ENCODE measurements at places on chromosomes 5 and 9.

GRCh38 chr5:179393078-179393477 is 47.8 kb upstream of the ADAMTS2 start:
- DNase-seq = no peak

DNA sequence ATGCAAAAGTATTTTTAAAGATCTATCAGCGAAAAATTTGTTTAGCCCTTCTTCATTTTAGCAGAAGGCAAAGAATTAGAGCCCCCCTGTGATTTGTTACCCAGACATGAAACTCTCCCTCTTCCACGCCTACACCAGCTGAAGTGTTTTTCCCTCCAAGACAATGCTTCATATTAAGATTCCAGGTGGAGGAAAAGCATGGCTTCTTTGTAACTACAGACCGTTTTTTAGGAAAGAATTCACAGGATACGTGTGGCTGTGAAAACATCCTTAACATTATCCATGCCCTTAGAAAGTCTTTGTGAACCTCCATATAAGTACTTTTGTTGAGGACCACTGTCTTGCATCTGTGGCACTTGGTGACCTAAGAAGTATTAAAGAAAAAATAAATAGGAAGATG is 121.8 kb upstream of the MTAP start:
- DNase-seq = no peak

DNA sequence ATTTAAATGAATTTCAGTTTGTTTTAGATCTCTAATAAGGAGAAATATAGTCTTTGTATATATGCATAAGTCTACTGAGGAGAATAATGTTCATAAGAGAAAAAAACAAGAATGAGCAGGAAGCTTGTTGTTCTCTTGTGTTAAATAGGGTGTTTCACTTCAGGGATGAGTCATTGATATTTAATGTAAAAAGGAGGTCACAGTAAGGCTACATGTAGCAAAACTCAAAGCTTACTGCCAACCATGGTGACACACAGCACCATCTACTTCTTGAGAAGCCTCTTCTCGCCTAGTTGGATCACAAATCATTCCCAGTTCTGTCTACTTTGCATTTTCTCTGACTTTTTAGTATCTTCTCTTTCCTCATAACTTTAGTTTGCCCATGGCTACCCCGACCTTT is 1466.0 kb upstream of the C9orf72 start:
- no peak for DNase-seq

GRCh38 chr9:93119953-93120845 is 13.9 kb downstream of the NINJ1 start:
- DNase-seq = peak; percentile 45

- DNase-seq = no peak
Observed at GRCh38 chr5:91110686-91111085, 272.4 kb downstream of the ARRDC3 start.

DNA sequence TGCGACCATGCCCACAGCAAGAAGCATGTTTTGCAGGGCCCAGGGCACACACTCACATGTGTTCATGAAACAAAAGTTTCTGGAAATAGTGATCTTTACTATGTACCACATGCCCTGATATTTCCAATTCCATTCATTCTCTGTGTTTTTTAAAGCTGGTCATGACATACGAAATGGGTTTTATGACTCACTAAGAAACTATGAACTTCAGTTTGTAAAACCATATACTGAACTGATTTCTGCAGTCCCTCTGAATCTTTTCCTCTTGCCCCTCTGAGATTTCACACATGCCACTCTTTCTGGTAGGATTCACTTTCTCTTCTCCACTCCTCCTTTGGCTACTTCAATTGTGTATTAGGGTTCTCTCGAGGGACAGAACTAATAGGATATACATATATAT is 416.1 kb upstream of the TRPC7 start:
- DNase-seq = no peak

DNA sequence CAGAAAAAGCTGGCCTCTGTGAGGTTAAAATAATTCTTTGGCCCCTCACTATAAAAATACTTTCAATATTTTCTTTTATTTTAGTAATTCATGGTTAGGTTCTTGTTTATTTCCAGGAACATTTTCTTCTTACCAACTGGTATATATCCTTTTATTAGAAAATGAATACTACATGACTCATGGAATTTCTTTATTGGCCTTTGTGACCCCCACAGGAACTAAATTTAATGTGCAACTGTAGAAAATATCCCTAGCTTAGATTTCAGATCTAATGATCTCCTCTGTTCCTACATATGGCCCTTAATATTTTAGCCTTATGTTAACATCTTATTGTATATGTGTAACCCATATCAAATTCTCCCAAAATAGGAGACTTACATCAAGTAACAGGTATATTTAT is 429.9 kb downstream of the NR2F1-AS1 start:
- no peak for DNase-seq

DNA sequence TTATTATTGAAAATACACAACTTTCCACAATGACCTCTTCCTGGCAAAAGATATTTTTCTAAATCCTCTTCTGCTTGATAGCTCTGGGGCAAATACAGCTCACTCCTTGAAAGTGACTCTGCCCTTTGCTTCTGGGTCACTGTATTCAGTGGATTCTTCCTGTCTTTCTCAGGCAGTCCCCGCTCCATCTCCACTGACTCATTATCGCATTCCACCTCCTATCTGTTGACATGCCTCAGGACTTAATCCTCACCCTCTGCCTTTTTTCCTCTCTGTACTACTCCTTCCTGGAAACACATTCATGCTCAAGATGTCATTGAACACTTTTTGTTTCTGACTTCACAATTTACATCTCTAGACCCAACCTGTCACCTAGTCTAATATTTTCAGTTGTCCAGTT is 8.4 kb upstream of the RGS7BP start:
- DNase-seq = no peak

DNA sequence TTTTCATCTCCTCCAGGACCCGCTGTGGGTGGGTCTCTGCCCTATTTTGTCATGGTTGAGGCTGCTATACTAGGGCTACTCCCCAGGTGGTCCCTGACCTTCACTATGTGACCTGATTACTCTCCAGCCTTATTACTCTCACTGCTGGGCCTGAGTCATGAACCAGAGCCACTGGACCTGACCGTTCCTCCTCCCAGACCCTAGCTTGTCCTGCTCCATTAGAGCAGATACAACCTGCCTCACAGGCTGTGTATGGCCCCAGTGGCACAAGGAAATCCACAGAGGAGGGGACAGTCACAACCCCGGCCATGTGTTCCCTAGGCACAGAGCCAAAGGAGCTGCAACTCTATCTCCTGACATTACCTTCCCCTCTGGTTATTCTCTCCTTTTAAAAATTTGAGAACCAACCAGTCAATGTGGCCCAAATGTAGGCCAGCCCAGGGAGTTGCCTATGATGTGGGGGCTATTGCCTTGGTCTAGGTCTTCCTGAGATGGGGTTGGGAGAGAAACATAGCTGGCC is 96.0 kb upstream of the FSTL4 start:
- no peak for DNase-seq

- no peak for DNase-seq
Observed at GRCh38 chr9:32787816-32788215, 4.5 kb downstream of the TMEM215 start.

GRCh38 chr5:32326216-32326772 is 13.6 kb upstream of the MTMR12 start:
- no peak for DNase-seq

DNA sequence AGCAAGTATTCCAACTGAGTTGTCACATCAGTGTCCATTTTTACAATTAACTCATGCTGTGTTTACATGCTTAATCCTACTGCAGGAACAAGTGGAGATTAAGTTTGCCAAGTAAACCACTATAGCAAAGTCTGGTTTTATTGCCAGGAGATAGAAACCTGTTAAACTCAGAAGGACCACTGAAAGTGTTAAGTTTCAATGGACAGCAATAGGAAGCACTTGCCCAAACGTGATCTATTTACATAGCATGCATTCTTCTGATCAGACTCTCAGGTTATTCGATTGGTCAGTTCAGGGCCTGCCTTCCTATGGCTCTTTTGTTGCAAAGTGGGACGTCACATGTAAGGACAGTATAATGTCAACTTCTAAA is 28.0 kb upstream of the IFNK start:
- no peak for DNase-seq

- no peak for DNase-seq
Observed at GRCh38 chr5:60455589-60455988, 244.4 kb downstream of the DEPDC1B start.

DNA sequence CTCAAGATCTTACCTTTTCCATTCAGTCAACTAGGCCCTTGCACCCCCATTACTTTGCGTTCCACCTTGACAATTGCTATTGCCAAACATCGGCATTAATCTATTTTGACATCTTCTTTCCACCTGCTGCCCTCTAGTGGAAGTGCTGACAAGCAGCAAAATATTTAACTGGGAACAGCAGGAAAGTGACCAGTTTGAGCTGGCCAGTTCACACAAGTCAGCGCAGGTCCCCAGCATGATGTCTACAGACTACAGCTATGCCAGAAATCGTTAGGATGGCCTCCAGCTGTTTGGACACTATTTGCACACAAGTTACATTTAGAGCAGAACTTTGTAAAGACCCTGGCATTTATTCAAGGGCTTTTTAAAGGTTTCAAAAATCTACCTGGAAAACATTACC is 160.1 kb downstream of the GHR start:
- DNase-seq = peak; percentile 8

DNA sequence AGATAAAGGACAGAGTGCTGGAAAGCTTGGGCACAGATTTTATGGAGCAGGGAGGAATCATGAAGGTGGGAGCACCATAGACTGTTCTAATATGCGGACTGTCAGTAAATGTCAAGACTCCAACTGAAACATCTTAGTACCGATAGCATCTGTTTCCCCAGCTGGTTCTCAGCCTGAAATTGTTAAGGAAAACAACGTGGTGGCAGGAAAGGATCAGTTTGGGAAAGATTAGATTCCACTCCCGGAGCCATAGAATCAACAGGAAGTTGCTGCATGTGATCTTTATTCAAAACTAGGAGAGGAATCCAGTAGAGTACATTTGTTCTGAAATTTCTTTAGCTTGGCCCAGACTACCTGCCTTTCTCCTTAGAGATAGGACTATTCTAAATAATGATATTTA is 559.1 kb downstream of the CSNK1G3 start:
- no peak for DNase-seq

GRCh38 chr9:97307091-97307490 is 368 bp upstream of the CCDC180 start:
- peak; percentile 31 for DNase-seq

DNA sequence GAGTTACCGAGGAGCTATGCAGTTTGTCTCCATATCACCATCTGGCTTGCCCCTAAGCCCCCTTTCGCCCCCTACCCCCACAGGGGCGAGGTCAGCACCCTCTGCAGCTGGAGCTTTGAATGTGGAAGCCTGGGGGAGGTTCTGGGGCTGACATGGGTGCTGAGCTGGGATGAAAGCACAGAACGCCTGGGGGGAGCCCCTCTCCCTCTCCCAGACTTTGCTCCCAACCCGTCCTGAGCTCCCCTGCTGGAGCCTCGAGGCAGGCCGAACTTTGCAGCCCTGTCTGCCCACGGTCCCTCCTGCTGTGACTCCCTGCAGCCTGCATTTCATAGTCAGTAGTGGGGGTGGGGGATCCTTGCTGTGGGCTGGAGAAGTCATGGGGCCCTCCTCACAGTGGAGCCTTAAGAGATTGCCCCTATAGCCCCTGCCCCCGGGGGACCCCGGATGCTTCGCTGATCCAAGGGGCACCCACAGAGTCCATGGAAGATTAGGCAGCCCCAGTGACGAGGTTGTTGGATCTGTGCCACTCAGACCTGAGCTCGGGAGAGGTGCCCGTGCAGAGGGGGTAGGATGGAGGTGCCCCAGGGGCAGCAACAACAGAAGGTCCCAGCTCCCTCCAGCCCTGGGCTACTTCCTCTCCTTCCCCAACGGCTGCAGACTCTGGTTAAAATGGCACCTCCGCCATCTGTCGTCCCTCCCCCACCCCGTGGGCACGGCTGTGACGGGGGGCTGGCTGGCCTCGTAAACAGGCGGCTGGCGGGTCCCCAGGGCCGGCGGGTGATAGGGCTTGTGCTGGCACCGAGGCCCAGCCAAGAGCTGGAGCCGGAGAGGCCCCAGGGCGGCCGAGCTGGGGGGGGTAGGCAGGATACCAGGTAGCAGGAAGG is 162.0 kb downstream of the C9orf50 start:
- peak; percentile 44 for DNase-seq
